ENCODE measurements at places on chromosomes 12 and 14.

DNA sequence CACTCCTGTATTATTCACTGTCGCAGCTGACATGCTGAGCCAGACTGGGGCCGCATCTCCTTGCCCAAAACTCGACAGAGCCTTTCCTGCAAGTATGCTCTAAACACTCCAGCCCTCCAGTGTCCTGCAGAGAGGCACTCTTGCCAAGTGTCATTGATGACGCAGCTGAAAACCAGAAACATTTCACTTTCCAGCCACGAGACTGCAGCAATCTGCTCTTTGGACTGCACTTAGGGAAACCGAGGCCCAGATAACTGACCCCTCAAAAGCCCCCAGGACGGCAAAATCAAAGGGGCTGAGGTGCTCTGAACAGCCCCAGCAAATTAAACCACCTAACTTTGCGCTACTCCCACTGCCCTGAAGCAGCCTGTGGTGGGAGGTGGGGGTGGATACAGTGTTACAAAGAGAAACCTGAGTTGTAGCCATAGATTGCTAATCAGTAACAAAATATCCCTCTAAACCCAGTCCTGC lies 2.6 kb downstream of the CCDC85C start:
- H3K4me3 ChIP-seq: peak overlapping the region; percentile 60
- DNase-seq: no peak
- no peaks in the 10 kb centered on the region for H3K27me3 ChIP-seq
- H3K36me3 ChIP-seq: no peaks in the 10 kb centered on the region
- H3K27ac ChIP-seq: no peak overlapping the region

DNA sequence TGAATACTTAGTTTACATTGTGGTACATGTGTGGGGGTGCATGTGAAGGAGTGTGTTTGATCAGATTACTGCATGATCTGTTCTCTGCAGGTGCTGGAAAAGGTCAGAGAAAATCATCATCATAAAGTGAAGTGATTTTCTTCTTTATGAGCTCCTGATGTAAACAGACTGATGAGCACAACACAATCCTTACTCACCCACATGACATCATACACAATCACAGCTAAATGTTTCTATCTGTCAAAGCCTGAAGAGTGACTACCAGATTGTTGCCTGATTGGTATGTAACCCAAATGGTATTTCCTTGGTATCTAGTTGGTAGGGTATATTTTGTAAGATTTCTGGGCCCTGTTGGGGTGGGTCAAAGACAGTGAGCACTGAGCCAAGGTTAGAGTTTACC lies 270.8 kb downstream of the FOXG1 start:
- no peak overlapping the region for H3K4me3 ChIP-seq
- DNase-seq: no peak
- no peaks in the 10 kb centered on the region for H3K4me1 ChIP-seq
- no peak overlapping the region for H3K27ac ChIP-seq

DNA sequence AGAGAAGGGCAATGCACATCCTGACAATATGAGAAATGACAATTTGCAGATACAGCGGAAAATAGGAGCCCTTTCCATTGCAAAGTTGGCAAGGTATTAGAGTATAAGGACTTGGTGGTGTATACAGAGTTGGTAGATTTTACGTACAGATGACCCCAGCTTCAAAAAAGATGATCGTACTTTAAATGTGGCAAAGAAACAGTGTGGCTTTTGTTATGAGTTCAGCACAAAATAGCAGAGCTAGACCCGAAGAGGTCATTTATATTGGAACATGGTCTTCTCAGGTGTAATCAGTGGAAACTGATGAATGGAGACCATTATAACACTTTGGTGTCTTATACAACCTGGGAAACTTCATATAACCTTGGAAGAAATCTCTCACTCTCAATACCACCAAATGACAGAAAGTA lies 2.3 kb downstream of the CLEC2B start:
- peak overlapping the region; percentile 83 for H3K4me3 ChIP-seq
- peaks cover 2% of the 10 kb centered on the region for H3K27me3 ChIP-seq
- peaks cover 47% of the 10 kb centered on the region for H3K4me1 ChIP-seq
- peak overlapping the region; percentile 87 for H3K27ac ChIP-seq

DNA sequence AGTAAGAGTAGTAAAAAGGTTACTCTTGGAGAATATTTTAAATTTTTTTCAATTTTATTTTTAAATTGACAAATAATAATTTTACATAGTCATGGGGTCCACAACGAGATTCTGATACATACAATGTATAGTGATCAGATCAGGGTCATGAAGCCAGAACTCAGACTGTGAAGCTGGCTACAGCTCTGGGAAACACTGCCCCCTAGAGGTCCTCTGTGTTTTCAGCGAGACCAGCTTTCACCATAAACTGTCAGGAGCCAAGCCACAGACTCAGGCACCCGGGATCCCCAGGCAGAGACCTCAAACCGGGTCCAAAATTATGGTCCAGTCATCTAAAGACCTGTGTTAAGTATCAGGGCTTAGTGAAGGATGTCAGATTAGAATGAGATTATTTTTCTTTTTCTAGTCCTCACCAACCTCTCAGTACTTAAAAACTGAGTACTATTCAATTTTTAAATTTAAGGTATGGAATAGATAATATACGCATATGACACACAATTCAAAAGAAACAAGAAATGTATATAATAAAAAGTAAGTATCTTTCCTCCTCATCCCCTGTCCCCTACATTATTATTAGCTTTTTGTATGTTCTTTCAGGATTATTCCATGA lies 397.1 kb downstream of the MDGA2 start:
- no peaks in the 10 kb centered on the region for H3K36me3 ChIP-seq
- H3K27me3 ChIP-seq: no peaks in the 10 kb centered on the region
- no peak overlapping the region for H3K27ac ChIP-seq
- DNase-seq: no peak
- H3K4me3 ChIP-seq: no peak overlapping the region
- no peaks in the 10 kb centered on the region for H3K4me1 ChIP-seq

DNA sequence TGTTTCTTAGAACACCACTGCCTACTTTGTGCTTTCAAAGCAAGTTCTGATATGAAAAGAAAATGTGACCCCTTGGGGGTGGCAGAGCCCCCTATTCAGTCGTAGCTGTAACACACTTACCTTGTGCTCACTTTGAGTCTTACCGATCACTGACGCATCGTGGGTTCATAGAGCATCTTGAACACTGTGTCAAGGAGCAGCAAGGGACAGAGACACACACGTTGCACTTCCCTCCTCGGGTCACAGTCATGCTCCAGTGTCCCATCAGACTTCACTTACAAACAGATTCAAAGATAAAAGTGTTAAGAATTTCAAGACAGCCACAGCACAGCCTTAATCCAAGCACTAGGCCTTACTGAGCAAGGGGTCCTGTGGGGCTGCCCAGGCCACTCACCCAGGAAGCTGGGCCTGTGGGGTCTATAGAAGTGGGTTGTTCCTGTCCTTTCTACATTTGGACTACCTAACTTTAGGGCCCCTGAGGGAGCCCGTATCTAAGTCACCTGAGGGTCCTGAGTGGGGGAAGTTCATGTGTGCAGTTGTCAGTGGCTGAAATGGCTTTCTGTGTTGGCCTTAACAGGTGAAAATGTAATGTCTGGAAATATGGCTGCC lies 75.4 kb upstream of the BDKRB2 start:
- DNase-seq: no peak
- no peaks in the 10 kb centered on the region for H3K36me3 ChIP-seq
- peaks cover 44% of the 10 kb centered on the region for H3K4me1 ChIP-seq
- no peak overlapping the region for H3K27ac ChIP-seq
- H3K4me3 ChIP-seq: no peak overlapping the region

- no peak overlapping the region for H3K27ac ChIP-seq
- H3K36me3 ChIP-seq: peaks cover 4% of the 10 kb centered on the region
- no peaks in the 10 kb centered on the region for H3K27me3 ChIP-seq
- H3K4me3 ChIP-seq: no peak overlapping the region
Observed at GRCh38 chr12:132588821-132589669, 21.3 kb downstream of the LRCOL1 start.

DNA sequence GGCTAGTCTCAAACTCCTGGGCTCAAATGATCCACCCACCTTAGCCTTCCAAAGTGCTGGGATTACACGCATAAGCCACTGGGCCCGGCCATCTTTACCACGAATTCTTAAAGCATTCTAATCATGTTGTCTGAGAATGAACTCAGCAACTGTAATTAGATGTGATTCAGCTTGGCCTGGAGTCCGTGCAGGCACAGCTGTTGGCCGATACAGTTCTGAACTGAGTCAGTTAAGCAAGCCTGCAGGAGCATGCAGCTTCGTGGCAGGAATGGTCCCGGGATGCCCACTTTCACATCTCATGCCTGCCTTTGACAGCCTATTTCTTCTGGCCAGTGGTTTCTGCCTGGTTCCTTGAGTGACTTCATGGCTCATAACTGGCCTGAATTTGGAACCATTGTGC lies 194.1 kb downstream of the ANO6 start:
- H3K27me3 ChIP-seq: no peaks in the 10 kb centered on the region
- no peak overlapping the region for H3K4me3 ChIP-seq
- peaks cover 50% of the 10 kb centered on the region for H3K36me3 ChIP-seq
- no peak overlapping the region for H3K27ac ChIP-seq
- H3K4me1 ChIP-seq: no peaks in the 10 kb centered on the region
- no peak for DNase-seq

DNA sequence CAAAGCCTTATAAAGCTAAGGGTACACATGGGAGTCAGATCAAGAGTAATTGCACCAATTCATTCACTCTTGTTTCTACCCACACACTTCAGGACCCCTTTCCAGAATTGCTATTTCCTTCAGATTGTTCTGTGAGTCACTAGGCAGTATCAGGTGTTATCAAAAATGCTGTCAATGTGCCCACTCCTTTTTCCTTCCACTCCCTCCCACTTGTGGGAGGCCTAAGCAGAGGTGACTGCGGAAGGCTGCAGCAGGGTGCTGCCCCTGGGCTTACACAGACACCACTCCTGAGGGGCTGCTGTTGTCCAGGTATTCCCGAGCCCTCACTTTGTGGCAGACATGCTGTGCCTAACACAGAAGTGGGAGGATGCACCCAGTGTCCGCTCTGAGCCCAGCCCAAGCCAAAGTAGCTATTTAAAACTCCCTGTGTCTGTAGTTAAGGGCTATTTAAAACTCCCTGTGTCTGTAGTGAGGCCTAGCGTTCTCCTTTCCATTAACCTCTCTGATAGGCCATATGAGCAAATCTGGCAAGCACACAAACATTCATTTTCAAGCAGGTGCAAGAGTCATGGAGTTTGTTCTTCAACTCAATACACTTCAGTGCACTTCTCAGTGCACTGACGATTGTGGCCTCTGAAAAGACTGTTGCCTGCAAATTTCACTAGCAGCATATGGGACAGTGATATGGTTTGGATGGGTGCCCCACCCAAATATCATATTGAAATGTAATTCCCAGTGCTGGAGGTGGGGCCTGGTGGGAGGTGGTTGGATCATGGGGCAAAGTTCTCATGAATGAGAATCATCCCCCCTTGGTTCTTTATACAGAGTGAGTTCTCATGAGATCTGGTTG lies 117.8 kb downstream of the PHLDA1 start:
- H3K4me3 ChIP-seq: no peak overlapping the region
- DNase-seq: no peak
- peaks cover 19% of the 10 kb centered on the region for H3K4me1 ChIP-seq
- no peaks in the 10 kb centered on the region for H3K36me3 ChIP-seq
- peaks cover 7% of the 10 kb centered on the region for H3K27me3 ChIP-seq

DNA sequence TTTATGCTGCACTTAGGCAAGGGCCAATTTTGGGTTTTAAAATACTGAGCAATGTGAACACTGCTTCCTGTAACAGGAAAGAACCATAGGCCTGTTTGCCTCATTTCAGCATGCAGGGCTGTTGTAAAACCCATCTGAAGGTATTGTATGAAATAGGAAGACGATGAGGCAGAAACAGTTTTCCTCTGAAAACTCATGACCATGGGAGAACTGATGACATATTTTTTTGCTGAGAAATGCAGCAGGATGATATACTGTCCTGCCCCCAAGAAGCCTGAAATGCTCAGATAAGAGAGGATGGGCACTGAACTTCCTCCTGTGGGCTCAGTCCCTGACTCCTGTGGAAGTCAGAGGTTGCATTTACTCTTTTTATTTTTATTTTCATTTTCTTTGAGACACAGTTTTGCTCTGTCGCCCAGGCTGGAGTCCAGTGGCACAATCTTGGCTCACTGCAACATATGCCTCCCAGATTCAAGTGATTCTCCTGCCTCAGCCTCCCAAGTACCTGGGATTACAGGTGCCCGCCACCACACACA lies 17.4 kb downstream of the PYGL start:
- H3K27ac ChIP-seq: no peak overlapping the region
- H3K36me3 ChIP-seq: no peaks in the 10 kb centered on the region
- DNase-seq: no peak

- peaks cover 12% of the 10 kb centered on the region for H3K27me3 ChIP-seq
- H3K4me1 ChIP-seq: peaks cover 23% of the 10 kb centered on the region
Observed at GRCh38 chr12:69105101-69105962, 134.0 kb upstream of the CPSF6 start.

DNA sequence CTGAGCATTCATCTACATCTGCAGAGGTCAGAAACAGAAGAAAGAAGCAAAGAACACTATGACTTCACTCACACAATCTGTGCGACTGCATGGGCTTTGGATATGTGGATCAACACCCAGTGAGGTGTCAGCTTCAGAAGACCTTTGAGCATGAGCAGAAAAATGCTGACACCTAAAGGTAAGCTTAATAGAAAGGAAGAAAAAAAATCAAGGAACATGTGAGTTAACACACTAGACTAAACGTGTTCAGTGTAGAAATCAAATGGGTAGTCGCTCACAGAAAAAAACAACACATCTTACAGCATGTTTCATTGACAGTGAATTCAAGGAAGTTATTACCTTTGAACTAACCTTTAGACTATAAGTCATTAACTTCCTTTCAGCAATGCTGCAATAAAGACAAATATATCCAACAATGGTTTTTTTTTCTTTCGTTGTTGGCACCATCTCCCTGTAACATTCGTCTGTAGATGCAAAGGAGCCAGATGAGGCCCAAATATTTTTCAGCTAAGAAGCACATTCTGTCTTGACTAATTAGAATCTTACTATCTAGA lies 30.9 kb downstream of the RTRAF start:
- no peak overlapping the region for H3K27ac ChIP-seq
- no peak overlapping the region for H3K4me3 ChIP-seq
- no peak for DNase-seq
- no peaks in the 10 kb centered on the region for H3K27me3 ChIP-seq

- H3K4me3 ChIP-seq: no peak overlapping the region
- peaks cover 28% of the 10 kb centered on the region for H3K27me3 ChIP-seq
- peaks cover 32% of the 10 kb centered on the region for H3K4me1 ChIP-seq
- no peaks in the 10 kb centered on the region for H3K36me3 ChIP-seq
- no peak for DNase-seq
- H3K27ac ChIP-seq: no peak overlapping the region
Observed at GRCh38 chr12:10672231-10672868, 1.5 kb downstream of the STYK1 start.

DNA sequence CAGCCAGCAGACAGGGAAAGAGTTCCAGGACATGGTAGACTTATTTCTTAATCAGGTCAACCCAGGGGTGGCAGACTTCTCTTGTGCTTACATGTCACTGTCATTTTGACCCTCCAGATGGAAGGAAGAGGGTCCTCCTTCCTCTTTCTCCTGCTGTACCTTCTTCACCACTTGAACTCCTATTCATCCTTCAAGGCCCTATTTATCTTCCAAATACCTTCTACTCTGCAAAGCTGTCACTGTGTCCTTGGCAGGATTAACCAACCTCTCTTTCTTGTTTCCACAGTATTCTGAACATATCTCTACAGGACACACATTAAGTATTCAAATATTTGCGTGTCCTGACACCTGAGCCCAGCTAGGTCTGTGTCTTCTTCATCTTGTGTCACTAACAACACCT lies 163.1 kb downstream of the DICER1 start:
- DNase-seq: no peak
- no peak overlapping the region for H3K27ac ChIP-seq
- H3K4me1 ChIP-seq: no peaks in the 10 kb centered on the region
- no peak overlapping the region for H3K4me3 ChIP-seq

GRCh38 chr14:58133739-58134138 lies 18.3 kb downstream of the ARMH4 start:
- no peaks in the 10 kb centered on the region for H3K36me3 ChIP-seq
- no peak overlapping the region for H3K4me3 ChIP-seq
- H3K27ac ChIP-seq: no peak overlapping the region

All from activated B cell treated with CpG ODN at 0.5 μM for 24 hours (primary cell).